ENCODE measurements at places on chromosomes 2 and 18.

- peak; percentile 98 for DNase-seq
These were observed 4.6 kb downstream of the MBP start for GRCh38 chr18:77127769-77128671.

DNA sequence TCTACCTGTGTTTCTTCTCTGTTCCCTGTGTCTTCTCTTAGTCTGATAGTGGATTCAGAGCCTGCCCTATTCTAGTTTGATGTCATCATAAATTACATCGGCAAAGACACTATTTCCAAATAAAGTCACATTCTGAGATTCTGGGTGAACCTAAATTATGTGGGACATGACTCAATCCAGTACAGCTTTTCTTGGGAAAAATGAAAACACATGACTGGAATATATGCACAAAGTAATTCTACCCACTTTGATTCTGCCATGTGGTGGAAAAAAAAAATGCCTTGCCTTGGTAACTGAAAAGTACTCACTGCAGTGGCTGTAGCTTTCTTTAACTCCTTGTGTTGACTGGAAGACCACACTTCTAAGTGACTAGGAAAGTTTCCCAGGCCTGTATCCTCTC lies 73.7 kb downstream of the LRATD1 start:
- DNase-seq: no peak

- DNase-seq: no peak
These were observed 34.9 kb downstream of the PLCL1 start for GRCh38 chr2:197839327-197839726.

DNA sequence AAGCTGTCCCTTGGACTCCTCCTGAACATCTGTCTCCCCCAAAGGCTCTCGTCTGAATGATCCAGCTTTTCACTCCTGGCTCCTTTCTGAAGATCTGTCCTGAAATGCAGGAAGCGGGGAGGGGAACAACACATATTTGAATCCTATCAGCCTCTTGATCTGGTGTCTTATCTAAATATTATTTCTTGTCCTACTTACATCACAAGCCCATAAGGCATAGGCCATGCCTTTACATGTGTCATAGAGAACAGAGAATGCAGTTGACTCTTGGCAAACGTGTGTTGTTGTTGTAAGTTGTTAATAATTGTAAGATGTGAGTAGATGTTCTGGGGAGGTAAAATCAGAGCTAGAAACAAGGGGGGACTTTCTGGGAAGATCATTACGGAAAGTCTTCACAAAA lies 57.4 kb downstream of the GATA6 start:
- DNase-seq: no peak

GRCh38 chr2:135252805-135253458 lies 200.8 kb downstream of the RAB3GAP1 start:
- DNase-seq: no peak

GRCh38 chr18:11419338-11419737 lies 190.1 kb upstream of the SLC35G4 start:
- DNase-seq: no peak

DNA sequence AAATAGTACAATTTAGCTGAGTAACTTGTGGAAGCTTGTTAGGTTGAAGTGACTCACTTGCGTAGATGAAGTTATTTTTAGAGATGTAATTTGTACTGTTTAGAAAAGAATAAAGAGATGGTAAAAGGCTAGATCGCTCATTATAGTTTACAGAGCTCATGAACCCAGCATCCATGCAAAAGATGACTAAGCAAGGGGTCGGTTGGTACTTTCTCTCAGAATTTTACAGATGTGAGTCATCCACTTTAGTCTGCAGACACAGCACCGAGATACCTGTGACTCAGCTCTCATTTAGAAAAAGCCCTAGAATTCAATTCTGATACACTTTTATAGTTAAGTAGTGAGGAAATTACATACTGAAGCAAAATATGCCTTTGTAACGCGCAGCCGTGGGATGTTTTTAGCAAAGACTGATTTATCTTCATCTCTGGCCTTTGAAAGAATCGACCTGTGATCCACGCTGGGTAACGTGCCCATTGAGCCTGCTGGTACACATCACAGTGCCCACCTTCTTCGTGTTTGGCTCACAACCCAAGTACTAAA lies 116.5 kb upstream of the FOSL2 start:
- DNase-seq: peak; percentile 97

DNA sequence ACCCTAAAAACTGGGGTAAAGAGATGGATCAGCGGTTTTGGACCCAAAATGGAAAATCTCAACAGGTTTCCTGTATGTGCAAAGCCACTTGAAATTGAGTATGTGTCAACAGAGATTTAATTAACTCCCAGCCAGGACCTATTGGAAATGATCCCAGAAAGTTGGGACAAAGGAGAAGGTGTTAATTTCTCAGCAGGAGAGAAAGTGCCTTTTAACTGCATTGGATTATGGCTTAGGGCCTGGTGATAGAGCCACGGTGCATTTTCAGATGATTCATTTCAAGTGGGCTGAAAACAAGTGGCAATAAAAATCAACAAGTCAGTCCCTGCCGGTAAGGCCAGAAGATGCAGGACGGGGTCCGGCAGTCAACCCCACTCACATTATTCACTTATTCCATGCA lies 80.2 kb upstream of the BCL11A start:
- DNase-seq: no peak

DNA sequence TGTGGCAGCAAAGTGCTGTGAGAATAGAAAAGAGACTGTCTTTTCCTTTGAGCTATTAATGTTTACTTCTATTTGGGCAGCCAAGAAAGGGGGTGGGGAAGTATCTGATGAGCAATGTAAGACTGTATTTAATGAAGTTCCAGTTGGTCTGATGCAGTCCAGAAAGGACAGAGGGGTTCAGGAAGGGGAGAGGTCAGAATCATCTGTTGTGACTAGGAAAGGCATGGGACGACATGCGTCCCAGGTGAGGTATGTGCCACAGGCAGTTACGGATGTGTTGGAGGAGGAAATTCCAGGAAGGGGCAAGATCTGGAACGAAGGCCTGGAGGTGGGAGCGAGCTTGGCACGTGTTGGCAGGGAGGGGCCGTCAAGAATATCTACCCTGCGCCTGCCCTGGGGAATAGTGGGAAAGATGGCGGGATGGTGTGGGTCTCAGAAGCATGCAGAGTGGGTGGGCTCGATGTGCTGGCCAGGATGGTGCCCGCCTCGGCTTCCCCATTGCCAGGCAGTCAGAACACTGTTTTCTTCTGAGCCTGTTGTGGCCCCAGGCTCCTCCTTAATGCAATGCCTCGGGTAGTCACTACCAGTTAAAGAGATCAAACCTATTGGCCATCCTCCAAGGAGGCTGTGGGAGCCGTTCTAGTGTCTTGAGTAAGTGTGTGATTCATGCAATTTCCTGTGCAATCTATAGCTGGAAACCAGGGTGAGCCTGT lies 57.8 kb upstream of the TXNDC2 start:
- DNase-seq: peak; percentile 77

DNA sequence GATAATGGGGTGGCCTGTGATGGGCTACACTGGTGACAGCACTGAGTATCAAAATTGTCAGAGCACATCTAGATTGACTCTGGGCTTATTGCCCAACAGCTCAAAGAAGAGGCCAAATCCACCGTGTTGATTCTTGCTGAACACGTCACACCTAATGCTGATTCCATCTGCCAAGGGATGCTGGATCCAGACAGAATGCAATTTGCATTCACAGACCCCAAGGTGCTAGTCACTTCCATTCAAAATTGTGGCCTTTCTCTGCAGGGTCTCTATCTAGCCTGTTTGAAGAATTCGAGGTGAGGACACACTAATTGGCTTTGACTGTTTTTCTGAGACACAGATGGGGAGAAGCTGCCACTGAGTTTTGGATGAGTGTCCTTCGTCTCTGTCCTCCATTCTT lies 13.5 kb upstream of the GPR39 start:
- no peak for DNase-seq

DNA sequence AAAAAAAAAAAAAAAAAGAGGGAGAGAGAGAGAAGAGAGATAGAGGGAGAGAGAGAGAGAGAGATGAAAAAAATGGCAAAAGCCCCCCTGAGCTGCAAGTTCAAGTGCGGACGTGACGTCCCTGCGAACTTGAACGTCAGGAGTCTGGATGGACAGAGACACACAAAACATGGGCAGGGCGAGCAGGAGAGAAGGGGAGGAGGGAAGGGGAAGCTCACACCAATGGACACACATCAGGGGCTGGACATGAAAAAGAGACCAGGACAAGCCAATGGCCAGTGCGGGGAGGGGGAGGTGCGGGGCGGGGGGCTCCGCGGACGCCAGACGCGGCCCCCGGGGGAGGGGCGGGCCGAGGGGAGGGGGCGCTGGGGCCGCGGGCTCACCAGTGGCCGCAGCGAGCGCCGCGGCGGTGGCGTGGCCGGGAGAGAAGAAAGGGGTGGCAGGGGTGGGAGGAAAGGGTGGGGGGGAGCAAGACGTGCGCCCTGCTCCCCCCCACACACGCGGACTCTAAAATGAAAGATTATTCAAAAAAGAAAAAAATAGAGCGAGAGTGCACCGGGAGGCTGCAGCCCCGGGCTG lies at the start of gene BCL11A:
Gene BCL11A (minus strand): TSS at position 160 of the 579 bp plus-strand sequence. CDS start 384 bp downstream, outside the sequence.
- DNase-seq: no peak

- DNase-seq: no peak
These were observed 107.4 kb downstream of the PXDN start for GRCh38 chr2:1636791-1637415.

GRCh38 chr2:160715428-160715827 lies 221.8 kb upstream of the RBMS1 start:
- DNase-seq: no peak

- no peak for DNase-seq
These were observed 36.1 kb downstream of the NHEJ1 start for GRCh38 chr2:219124381-219125110.

DNA sequence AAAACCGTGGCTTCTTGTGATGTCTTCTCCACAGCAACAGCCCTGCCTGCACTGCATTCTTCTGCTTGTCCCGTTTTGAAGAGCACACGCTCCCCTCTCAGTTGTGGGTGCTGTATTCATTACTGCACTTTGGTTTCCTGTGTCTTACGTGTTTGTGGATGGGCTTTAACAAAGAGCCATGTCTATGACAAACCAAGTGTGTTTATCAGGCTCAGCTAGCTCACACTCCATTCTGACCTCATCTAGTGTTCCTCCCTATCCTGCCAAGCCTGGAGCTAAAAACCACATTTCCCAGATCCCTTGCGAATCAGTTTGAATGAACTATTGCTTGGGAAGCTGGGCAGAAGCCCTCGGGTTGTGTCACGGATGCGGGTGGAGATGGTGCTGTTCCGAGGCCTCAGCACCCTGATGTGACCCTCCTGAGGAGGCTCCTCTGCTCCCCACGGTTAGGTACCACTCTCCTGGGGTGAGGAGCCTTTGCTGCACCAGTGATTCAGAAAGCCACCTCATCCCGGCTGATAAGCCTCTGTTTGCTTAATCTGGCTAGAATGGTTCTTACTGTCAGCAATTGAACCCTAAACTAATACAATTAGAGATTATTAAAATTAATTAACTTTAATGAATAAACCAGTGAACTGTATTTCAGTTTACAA lies 116.5 kb downstream of the GALR1 start:
- no peak for DNase-seq

DNA sequence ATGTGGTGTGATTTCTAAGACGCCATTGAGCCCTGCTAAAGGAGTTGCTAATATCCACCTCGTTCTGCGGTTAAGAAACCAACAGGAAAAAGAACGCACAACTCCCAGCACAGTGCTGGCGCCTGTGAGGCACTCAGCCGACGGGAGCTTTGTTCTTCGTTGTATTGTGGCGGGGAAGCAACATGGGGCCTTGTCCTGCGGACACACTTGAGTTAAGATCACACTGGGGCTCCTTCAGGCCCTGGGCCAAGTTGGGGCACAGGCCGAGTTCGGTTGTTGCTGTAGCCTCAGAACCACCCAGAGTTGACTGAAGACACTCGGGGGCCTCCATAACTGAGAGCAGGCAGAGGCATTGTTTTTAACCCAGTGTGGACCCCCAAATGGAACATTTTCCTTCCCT lies 30.6 kb upstream of the CD8A start:
- DNase-seq: no peak

DNA sequence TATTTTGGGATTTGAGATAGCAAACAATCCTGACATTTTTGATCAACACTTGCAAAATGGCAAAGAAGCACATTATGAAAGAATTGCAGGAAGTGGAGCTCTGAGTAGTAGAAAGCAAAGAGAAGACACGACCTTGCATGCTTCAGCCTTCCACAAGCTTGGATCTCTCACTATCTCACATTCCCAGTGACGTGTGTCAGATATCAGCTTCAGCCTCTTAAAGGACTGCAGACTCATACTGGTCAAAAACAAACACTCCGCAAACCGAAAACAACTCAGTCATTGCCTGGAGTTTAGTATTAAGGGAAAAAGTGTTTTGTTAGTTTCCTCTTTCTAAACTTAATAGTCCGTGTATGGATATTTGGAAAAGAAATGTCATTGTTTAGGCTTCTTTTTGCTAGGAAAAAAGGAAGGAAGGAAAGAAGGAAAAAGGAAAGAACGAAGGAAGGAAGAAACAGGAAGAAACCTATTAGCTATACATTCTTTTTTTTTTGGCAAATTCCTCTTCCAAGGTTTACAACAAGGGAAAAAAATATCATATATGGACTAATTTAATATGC lies 32.6 kb upstream of the SLC40A1 start:
- DNase-seq: peak; percentile 18

DNA sequence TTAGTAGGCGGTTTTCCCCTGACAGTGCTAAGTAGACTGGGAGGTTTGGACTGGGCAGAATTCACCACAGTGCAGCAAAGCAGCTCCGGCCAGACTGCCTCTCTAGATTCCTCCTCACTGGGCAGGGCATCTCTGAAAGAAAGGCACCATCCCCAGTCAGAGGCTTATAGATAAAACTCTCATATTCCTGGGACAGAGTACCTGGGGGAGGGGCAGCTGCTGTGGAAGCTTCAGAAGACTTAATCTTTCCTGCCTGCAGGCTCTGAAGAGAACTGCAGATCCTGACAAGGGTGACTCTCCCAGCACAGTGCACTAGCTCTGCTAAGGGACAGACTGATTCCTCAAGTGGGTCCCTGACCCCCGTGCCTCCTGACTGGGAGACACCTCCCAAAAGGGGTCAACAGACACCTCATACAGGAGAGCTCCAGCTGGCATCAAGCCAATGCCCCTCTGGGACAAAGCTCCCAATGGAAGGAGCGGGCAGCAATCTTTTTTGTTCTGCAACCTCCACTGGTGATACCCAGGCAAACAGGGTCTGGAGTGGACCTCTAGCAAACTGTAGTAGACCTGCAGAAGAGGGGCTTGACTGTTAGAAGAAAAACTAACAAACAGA lies 266.8 kb upstream of the CRIM1 start:
- no peak for DNase-seq

GRCh38 chr2:226652369-226652768 lies 147.3 kb downstream of the IRS1 start:
- DNase-seq: peak; percentile 92

DNA sequence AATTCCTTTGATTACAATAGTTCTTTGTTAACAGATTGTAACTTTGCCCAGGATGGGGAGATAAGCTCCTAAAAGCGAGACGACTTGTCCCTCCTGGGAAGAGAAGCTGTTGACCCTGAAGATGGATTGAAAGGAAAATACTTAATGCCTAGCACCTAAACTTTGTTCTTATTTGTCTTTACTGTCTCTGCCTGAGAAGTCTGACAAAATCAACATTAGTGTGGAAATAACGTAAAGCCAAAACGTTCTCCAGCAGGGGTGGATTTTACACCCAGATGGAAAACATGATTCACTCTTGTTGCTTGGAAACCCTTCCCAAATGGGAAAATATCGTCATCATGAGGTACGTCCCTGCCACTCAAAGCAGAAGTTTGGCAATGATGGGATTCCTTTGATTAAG lies 450.1 kb downstream of the SLC4A3 start:
- no peak for DNase-seq

GRCh38 chr2:14628901-14629300 lies 3.6 kb upstream of the LRATD1 start:
- no peak for DNase-seq

GRCh38 chr18:32480581-32480980 lies 9.9 kb upstream of the GAREM1 start:
- DNase-seq: no peak
